ENCODE measurements at places on chromosomes 12 and 14.

GRCh38 chr12:47822401-47822800 lies 2.7 kb upstream of the HDAC7 start:
- no peak for DNase-seq

DNA sequence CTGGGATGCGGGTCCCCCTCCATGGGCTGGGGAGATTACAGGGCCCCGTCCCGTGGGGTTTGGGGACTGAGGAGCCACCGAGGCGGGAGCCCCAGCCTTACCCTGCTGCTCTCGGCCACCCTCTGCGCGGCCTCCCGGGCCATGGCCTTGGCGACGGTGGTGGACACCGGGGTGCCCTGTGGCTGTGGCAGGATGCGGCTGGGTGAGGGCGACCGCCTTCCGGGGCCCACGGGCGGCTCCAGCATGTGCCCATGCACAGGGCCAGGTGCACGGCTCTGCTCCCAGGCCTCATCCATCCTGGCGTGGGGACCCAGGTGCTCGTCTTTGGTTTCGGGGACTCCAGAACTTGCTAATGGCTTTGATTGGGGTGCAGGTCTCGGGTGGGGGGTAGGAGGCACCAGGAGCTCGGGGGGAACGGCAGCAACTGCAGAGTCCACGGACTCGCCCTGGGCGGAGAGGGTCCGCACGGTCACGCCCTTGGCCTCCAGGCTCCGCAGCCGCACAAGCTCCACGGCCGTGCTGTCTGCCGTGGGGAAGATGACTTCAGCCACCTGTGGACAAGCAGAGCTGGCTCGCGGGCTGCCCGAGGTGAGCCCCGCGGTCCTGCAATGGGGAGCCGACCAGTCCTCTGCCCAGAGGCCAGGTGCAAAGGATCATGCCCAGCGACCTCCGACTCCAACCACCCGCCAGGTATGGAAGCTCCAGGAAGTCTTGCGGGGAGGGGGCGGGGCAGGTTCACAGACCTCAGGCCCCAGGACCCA lies 99.2 kb downstream of the PIWIL1 start:
- DNase-seq: no peak

GRCh38 chr12:6368906-6369525 lies 6.3 kb downstream of the SCNN1A start:
- no peak for DNase-seq

GRCh38 chr14:65373671-65374039 lies 38.9 kb upstream of the FUT8 start:
- DNase-seq: no peak

DNA sequence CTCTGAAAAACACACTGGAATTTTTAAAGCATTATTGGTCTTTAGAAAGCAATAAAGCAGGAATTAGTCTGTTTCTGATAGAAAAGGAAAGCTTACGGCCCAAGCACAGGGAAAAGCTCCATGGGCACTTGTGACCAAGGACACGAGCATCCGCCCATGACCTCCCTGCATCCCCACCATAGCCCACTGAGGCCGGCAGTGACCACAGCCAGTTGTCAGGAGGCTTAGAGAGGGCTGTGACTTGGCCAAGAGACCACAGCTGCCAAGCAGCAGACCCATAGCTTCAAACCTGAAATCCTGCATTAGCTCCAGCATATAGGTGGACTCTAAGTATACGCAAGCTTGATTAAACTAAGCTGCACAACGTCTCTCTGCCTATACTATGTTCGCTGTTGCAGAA lies 8.9 kb downstream of the SETD3 start:
- DNase-seq: no peak

- no peak for DNase-seq
These were observed 175.9 kb upstream of the CDKN3 start for GRCh38 chr14:54220704-54221431.

DNA sequence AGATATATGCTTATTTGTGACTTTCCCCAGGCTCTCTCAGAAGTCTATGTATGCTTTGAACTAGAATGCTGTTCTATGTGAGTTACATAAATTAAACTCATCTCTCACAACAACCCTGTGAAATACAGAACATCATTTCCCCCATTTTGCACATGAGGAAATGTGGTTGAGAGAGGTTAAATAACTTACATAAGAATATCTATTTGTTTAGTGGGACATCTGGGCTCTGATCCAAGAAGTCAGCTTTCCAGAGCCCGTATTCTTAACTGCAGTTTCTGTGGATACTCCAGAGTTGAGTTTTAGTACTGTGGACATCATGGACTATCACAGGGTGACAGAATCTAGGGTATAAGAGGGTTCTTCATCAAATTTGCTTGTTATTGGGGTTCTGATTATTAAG lies 242.5 kb upstream of the ARHGAP5 start:
- no peak for DNase-seq

GRCh38 chr14:50003213-50004021 lies 110.5 kb downstream of the ARF6 start:
- DNase-seq: peak; percentile 94

- peak; percentile 31 for DNase-seq
These were observed 52.3 kb downstream of the NEUROD4 start for GRCh38 chr12:55072083-55072482.

DNA sequence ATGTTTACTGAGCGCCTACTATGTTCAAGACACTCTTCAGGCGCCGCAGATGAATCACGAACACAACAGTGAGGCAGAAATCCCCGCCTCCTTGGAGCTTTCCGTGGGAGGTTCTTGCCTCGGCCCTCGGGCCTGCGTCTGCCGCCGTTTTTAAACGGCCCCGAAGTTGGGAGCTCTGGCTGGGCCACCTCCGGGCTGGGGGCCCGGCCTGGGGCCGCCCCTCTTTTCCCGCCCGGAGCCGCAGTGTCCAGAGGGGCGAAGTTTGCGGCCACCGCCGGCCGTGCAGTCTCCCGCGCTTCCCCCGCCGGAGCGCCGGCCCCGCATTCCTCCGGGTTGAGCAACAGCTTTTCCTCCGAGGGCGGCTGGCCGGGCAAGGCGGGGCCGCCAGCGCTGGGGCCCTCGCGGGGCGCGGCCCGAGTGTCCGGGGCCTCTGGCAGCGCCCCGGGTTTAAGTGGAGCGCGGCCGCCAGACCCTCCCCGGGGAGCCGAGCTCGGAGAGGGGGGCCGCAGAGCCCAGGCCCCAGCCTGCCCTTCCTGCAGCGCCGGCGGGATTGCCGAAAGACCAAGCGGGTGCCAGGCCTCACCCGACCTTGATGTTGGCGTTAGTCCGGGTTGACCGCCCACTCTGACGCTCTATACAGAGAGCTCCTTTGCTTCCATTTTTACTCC lies 18.7 kb upstream of the CTDSP2 start:
- no peak for DNase-seq

- no peak for DNase-seq
These were observed 93.4 kb upstream of the NCOR2 start for GRCh38 chr12:124660851-124661250.

- peak; percentile 45 for DNase-seq
These were observed 60.4 kb upstream of the ARID2 start for GRCh38 chr12:45669093-45669492.

DNA sequence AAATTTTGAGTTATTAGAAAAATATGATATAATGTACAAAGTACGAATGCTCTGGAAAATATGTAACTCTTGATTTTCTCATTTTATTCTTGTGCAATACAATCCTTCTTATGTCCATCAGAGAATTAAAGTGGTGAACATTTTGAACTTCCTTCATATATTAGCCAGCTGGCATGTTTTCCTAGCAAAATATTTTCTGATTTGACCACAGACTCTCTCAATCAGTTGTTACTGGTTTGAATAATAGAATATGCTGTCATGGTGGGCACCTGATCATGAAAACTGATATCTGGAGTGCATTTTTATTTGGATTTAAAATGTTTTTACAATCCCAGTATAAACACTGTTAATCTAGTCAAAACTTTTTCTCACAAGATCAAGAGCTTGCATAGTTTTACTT lies 24.2 kb downstream of the PARPBP start:
- DNase-seq: no peak

DNA sequence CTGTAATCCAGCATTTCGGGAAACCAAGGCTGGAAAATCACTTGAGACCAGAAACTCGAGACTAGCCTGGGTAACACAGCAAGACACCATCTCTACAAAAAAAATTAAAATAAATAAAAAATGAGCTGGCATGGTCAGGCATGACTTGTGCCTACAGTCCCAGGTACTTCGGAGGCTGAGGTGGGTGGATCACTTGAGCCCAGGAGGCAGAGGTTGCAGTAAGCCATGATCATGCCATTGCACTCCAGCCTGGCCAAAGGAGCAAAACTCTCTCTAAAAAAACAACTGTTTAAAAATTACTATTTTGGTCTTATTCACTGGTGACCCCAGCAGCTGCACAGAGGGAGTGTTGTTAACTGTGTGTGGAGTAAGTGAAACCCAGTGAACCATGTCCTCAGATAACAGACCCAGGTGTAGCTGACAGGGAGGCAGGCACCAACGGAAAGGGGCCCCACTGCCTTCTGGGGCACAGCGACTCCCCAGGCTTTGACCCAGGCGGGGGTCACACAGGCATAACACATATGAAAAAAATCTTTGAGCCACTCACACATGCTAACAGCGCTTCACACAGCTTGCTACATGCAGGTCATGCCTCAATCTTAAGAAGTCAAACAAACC lies 12.1 kb downstream of the DDX54 start:
- no peak for DNase-seq

DNA sequence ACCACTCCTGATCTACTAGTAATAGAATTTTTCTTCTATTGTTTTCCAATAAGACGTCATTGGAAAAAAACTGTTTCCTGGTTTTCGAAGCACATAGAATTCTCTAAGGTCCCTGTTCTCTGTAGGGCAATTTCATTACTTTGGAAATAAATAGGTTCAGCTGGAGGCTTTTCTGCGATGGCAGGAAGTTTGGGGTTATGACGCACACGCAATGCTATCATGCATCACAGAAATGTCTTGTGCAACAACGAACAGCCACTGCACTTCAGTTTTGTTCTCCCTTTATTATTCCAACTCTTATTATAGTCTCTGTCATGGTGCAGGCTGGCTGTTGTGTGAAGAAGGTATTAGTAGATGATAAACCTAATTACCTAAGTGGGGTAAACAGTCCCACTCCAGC lies 59.0 kb downstream of the KCNK10 start:
- no peak for DNase-seq

GRCh38 chr14:33916663-33917565 lies 34.0 kb downstream of the EGLN3 start:
- no peak for DNase-seq

DNA sequence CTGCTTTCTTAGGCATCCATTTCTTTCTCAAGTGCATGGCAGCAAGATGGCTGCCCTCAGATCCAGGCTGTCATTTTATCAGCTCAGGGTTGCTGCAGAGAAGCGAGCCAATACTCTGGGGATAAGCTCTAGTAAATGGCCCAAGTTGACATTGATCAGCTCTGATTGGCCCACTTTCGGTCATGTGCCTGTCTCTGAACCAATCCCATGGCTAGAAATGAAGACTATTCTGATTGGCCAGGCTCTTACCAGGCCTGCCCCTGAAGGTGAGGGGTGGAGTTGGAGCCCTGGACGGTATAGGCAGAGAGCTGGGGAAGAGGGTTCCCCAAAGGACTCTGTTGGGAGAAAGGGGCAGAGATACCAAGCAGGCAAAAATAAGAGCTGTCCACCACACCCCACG lies 41.4 kb downstream of the MYO1H start:
- no peak for DNase-seq

DNA sequence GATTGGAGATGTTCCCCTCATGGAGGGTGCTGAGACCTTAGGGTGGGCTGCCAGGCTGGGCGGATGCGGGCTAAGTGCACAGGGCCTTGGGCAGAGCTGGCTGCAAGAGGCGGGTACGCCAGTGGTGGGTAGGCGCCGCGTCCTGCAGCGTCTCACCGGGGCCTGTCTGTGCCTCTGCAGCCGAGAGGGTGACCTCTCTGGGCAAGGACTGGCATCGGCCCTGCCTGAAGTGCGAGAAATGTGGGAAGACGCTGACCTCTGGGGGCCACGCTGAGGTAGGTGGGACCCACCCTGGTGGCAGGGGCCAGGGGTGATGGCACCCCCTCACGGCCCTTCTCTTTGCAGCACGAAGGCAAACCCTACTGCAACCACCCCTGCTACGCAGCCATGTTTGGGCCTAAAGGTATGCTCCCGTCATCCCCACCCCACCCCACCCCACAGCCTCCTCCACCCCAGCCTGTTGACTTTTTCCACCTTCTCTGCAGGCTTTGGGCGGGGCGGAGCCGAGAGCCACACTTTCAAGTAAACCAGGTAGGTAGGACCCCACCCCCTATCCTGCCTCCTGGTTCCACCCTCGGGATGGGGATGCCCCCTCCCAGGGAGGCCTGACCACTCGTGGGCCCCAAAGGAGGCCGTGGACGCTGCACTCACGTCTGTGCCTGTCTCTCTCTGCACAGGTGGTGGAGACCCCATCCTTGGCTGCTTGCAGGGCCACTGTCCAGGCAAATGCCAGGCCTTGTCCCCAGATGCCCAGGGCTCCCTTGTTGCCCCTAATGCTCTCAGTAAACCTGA lies 1.5 kb downstream of the CRIP1 start:
- DNase-seq: no peak

DNA sequence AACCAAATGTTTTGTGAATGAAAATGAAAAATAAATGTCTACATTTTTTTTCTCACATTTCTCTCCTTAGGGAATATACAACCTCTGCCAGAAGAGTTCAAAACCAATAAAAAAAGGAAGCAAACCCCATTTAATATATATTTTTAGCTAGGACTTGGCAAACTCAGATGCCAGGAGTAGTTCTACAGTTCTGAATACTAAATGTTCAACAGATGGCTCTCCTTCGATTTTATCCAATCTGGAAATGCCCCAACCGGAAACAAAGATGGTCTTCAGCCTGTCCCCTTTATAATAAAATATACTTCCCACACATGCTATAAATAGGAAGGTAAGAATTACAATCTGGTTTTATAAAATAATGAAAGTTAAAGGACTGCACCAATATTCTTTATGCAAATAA lies 330.4 kb downstream of the MDGA2 start:
- DNase-seq: no peak

- no peak for DNase-seq
These were observed 1.5 kb upstream of the GPR65 start for GRCh38 chr14:88003425-88003824.

DNA sequence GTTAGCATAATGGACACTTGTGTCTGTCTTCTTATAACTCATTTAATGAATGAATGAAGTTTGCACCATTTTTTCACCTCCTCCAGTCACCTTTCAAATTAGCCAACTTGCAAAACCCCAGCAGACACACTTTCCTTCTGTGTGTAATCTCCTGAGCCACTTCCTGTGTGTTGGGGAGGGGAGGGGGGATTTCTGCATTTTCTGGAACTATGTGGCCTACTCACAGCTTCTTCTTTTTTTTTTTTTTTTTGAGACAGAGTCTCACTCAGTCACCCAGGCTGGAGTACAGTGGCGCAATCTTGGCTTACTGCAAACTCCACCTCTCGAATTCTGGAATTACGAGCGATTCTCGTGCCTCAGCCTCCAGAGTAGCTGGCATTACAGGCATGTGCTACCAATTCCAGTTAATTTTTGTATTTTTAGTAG lies 4.1 kb upstream of the SERPINA1 start:
- peak; percentile 28 for DNase-seq

- DNase-seq: no peak
These were observed 105.5 kb upstream of the MAP1LC3B2 start for GRCh38 chr12:116453631-116454030.

DNA sequence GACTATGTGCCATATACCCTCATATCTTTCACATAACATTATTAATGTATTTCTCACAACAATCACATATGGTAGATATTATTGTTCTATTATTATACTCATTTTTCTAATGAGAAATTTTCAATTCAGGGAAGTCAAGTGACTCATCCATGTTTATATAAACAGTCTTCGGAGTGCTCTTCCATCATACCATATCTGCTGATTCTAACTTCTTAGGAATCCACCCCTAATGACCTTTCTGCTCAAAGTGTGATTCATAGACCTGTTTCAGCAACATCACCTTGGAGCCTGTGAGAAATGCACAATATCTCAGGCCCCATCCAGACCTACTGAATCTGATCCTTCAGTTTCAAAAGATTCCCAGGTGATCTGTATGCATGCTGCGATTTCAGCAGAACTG lies 39.8 kb upstream of the OVCH1 start:
- no peak for DNase-seq
